Activated CD4-positive, alpha-beta T cell treated with anti-CD3 and anti-CD28 coated beads, Interleukin-2, amount 50 U/mL, for 4 hours (primary cell): ENCODE measurements at places on chromosomes 5 and 9.

DNA sequence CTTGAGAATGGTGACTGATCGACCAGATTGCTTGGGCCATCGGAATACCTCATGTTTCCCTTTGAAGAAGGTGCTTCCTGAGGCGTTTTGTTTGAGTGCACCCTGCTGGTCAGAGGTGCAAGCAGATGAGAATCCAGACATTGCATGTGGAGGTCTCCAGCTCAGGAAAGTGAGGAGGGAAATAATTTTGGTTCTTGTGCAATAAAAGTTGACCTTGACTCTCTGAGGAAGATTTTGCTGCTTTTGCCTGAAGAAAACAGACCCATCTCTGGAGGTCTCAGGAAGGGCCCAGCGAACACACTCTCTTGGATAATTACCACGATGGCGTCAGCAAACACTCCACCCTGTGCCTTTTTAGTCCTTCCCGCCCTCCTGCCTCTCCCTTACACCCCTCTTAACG is 69.7 kb downstream of the GRAMD2B start:
- no peak for DNase-seq

DNA sequence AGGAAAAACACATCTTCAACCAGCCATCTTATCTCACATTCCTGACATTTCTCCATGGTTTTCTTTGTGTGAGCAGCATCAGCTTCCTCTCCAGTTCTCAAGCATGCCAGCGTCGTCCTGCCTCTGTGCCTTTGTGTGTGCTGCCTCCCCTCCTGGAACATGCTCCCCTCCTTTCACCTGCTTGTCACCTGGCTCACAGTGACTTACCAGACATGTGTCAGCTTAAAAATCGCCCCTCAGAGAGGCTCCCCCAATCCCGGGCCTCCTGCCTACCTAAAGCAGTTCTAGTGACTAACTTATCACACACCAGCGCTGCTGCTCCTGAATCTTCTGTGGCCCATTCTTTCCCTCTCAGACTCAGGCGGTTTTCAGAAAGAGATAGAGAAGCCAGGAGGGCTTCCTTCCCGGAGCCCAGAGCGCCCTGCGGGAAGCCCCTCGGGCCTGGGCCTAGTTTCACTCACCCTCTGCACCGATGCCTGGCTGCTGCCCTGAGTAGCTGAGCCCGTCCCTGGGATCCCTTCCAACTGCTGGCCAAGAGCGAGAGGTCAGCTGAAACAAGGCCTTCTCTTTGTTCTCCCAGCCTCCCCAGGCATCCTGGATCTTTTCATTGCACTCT is 51.1 kb upstream of the MVB12B start:
- no peak for DNase-seq

- DNase-seq = no peak
Observed at GRCh38 chr5:74342948-74343682, 297.4 kb downstream of the ENC1 start.

DNA sequence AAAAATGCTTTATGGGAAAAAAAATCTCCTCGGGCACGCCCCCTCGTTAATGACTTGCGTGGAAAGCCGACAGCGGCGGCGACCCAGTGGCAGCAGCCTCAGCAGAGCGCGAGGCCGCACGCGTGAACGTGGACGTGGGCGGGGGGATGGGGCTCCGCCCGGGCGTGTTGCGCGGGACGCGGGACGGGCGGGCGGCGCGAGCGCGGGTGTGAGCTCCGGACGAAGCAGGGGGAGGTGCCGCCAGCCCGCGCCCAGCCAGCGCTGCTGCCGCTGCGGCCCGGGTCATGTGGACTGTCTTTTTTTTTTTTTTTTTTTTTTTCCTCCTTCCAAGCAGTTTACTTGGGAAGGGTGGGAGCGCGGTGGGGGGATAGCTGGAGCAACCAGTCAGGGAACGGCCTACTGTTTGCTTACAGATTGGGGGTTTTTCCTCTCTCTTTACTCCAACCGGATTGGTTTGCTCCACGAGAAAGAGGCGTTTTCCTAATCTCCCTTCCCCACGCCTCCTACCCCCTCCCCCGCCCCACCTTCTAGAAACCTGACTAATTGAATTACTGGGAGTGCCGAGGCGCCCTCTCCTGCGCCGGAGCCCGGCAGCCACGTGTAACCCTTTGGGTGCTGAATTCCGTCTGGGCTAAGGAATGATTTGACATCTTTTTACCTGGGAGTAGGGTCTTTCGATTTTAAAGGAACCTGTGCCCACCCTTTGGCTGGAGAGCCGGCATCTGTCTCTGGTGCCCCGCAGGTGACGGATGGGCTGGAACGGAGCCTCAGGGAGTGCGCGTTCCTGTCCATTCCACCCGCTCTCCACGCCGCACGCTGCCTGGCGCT is 1.7 kb upstream of the EFNA5 start:
- DNase-seq = no peak

DNA sequence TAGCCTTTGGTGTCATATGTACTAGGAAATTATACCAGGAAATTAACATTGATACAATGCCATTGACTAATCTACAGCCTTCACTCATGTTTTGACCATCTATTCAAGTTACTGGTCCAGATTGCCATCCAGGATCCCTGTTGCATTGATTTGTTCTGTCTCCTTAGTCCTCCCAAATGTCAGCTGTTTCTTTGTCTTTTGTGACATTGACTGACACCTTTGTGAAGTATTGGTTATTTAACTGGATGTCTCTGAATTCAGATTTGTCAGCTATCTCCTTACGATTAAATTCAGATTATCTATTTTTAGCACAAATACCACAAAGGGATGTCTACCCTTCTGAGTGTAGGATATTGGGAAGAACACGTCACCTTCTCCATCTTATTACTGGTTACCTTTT is 73.7 kb upstream of the CTNND2 start:
- DNase-seq = no peak

GRCh38 chr5:16061163-16061562 is 118.4 kb downstream of the MARCHF11 start:
- no peak for DNase-seq

GRCh38 chr5:135015942-135016341 is 18.1 kb downstream of the PITX1 start:
- no peak for DNase-seq

DNA sequence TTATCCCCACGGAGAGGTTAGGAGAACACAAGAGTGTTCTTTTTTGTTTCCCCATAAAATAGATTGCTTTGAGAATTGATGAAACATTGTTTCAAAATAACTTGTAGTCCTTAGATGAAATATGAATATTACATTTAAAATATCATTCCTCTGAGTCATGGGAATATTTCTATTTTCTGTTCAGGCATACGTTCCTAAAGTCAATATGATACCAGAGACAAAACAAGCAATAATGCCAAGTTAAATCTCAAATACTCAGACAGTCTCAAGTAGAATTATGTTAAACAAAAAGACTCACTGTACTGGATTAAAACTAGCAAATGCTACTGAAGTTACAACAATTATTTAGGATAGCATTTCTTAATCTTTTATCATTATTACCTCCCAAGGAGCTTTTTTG is 111.7 kb upstream of the C6 start:
- no peak for DNase-seq

DNA sequence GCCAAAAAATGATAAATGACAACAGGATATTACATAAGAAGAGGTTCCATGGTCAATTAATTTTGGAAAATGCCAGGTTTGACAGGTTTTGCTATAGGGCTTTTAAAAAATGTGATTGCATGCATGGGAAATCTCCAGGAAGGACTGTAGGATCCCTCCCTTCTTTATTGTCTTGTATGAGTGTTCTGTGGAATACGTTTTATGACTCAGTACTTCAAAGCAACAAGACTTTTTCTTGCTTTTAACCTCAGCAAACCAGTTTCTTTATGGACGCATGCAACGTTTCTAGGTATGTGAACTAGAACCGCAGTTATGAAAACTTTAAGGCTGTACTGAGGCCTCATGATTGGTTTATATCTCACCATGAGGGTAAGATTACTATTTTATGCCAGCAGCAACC is 76.6 kb upstream of the NTRK2 start:
- no peak for DNase-seq

DNA sequence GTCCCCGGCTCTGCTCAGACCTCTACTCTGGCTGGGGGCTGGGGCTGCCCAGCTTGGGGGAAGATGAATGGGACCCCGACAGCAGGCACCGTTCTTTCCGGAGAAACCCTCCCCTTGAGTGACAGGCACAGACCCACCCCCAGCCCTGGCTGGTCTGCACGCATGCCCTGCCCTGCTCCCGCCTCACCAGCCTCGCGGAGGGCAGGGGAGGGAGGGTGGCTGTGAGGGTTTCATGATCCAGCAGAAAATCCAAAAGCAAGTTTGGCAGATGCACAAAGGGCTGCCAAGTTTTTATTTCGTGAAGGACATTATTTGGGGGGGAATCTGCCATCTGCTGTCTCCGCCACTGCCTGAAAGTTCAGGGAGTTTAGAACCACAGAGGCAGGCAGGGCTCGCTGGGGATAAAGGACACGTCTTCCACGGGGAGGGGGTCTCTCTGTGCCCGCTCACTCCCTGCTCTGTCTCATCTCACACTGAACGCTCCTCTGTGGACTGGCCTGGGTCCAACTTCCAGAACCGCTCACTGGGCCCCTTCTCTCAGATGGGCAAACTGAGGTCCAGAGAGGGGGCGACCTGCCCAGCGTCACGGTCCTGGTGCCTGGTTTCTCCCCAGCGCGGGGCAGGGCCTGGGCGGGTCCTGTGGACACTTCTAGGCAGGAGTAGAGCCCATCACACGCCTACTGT is 92.9 kb downstream of the RXRA start:
- DNase-seq = no peak

DNA sequence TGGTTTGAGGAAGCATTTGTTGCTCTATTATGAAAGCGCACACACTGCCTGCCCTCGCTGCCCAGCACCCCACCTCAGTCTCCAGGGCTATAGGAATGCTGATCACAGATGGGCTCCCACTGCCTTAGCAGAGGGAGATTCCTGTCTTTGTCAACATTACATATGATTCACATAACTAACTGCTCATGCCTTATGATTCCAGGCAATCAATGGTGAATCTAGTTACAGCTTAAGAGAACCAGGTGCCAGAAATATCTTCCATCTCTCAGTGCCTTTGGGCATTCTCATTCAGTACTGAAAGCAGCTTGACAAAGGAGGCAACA is 458.9 kb upstream of the C9orf72 start:
- no peak for DNase-seq
